EH (cell line): ENCODE measurements at places on chromosomes 1 and 21.

DNA sequence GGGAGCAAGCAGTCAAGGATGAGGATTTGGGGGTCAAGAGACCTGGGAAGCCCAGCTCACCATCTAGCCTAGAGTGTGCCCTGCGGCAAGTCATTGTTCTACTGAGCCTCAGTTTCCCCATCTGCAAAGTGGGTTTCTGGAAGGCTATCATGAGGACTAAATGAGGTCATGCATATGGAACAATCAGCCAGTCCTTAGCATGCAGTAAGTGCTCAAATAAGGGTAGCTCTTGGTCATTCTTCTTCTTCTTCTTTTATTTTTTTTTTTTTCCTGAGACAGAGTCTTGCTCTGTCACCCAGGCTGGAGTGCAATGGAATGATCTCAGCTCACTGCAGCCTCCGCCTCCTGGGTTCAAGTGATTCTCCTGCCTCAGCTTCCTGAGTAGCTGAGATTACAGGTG is 99.9 kb upstream of the RUNX3 start:
- no peak for DNase-seq

GRCh38 chr1:243482141-243483022 is 226.5 kb downstream of the SDCCAG8 start:
- peak; percentile 67 for DNase-seq

DNA sequence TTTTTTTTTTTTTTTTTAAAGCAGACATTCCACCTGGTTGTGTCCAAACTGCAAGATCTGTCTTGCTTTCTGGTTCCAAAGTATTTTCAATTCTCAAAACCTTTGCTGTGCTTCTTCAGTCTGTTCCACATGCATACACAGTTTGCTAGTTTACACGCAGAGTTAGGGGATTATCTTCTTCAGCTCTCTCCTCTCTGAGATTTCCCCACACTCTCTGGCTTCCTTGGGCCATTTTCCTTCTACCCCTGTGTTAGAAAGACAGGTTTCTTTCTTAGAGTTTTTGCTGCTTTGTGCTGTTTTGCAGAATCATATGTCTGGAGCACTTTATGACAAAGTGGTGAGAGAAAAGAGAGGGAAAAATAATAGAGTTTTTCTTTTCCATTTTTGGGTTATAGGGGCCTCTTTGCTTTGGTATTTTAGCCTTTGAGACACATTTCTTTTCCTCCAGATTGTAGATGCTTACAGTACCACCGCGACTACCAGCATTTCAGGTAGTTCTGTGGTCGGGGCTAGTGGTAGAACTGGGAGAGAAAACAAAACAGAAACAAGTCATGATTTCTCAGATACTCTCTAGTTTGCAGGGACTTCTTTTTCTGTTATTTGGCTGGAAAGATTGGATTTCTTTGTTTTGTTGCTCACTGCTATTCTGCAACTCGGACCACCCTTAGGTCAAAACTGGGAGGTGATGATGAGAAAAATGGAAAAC is 66.3 kb downstream of the RABGAP1L start:
- no peak for DNase-seq

DNA sequence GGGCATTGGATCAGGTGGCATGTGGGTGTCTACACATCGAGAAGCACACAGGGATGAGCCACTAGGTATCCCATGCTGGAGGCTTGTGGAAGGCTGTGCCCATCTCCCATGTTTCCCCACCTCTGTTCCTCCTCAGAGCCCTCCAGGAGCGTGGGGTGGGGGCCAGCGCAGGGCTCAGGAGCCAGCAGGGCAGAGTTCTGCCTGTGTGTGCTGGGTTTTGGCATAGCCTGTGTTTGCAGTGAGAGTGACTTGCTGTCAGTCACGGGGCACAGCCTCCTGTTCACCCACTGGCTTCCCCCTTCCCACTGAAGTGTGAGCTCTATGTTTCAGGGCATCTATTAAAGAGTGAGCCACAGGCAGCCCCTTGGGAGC is 10.4 kb downstream of the IBA57 start:
- DNase-seq: no peak

DNA sequence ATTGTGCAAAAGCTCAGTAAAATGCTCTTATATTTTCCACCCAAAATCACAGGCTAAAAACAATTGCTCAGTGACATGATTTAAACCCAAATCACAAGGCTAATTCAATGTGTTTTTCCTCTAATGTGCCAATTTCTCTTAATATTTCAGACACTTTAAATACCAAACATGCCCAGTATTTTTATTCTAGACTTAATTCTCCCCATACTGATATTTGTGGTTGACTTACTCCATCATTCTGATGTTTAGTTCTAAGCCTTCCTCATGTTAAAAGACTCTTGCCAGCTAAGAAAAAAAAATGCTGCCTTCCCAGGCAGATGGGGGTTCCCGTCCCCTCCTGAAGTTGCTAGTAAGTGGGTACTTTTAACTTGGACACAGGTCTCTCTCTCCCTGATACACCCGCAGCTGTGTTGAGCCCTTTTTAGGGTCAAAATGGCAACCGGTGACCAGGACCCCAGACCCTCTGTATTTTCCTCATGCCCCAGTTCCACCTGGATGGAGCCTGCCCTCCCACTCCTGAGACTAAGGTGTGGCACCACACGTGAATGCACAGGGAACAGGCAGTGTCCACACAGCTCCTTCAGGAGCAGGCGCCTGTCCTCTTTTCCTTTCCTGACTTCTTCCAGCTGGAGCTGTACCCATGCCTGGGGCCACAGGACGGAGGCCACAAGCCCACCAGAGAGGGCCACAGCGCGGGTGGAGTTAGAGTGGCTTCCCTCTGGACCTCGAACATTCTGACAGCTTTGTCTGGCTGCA is 118.9 kb downstream of the RIPK4 start:
- peak; percentile 23 for DNase-seq

DNA sequence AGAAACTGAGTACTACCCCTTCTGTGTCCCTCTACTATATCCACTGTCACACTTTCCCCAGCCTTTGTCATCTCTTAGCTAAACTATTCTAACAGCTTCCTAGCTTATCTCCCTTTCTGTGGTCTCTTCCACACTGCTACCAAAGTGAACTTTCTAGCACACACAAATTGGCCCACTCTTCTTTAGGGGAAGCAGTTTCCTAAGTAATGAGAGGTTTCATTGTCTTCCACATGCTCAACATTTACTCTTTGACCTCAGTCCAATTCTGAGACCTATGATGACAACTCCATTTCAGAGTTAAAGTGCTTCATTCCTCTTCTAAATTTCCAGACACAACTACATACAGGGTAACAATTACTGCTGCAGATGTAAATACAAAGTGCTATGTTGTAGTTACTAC is 32.9 kb downstream of the SCYL3 start:
- DNase-seq: no peak
